ENCODE measurements at places on chromosomes 6 and 20.

DNA sequence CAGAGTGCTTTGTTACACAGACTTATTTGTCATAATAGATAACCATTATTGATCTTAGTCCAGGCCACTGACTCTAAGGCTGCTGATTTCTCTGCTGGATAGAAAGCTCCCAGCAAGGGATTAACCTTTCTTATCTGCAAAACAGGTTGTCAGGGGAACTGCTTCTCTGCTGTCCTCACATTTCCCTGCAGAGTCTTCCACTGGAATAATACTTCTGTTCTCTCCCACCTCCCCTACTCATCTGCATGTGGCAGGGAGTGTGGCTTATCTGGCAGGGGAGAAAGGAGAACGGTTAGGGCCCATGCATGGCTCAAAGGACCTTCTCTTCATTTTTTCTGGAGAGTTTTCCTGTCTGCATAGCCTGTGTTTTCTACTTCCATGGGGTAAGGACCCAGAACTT lies 86.2 kb downstream of the LAMP5 start:
- no peak for DNase-seq

- DNase-seq: no peak
Observed at GRCh38 chr6:4186385-4186784, 51.0 kb upstream of the ECI2 start.

DNA sequence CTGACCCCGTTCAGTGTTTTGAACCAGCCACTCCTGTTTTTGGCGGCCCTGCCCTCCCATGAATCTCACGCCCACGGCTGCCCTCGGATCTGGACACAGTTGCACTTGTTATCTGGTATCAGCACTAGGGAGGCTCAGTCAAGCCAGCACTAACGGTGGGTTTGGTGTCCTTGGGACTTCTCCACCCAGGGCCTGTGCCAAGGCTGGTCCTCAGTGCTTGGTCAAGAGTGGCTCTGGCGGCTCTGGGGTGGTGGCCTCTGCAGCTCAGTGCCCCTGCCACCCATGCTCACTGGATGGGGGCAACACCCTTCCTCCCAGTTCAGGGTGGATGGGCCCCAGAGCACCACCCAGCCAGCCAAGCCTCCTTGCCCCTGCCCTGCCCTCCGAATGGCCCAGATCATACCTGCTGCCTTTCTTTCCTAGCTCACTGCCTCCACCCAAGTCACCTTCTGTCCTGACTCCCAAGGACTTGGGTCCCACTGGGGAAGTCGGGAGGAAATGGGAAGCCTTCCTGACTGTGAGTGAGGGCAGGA lies 54.7 kb downstream of the SSR1 start:
- DNase-seq: no peak

DNA sequence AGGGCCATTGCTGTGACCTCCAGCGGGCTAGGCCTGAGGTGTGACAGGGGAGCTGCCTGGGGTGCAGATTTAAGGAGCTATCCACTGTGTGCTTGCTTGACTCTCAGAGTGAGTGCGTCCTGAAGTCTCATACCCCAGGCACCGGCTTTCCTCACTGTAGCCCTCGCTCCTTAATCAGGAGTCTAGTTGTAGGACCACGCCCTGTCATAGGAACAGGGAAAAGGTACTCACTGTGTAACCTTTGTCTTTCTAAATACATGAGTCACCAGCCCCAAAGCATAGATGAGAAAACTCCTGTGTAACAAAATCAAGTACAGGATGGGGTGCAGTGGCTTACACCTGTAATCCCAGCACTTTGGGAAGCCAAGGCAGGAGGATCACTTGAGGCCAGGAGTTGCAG lies 141.7 kb downstream of the TMEM242 start:
- DNase-seq: no peak

- DNase-seq: no peak
Observed at GRCh38 chr20:35002426-35003210, 47.0 kb downstream of the MYH7B start.

DNA sequence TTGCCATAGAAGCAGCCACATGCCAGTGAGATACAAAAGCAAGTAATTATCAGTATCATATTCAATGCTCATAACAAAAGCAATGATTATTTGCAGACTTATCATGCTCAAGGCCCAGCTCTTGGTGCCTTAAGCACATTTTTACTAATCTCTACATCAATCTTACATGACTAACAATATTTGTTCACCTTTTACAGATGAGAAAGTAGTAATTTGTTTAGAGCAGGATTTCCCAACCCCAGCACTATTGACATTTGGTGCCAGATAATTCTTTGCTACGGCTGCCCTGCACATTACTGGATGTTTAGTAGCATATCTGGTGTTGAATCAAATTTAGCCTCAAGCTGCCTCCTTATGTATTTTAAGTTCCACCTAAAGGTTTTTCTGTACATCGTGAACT lies 19.0 kb upstream of the DOK5 start:
- no peak for DNase-seq

- DNase-seq: no peak
Observed at GRCh38 chr20:31580706-31581105, 24.4 kb upstream of the ID1 start.

- no peak for DNase-seq
Observed at GRCh38 chr6:72589096-72589495, 32.8 kb upstream of the KCNQ5 start.

GRCh38 chr20:43821795-43822194 lies 92.9 kb upstream of the TOX2 start:
- DNase-seq: no peak

DNA sequence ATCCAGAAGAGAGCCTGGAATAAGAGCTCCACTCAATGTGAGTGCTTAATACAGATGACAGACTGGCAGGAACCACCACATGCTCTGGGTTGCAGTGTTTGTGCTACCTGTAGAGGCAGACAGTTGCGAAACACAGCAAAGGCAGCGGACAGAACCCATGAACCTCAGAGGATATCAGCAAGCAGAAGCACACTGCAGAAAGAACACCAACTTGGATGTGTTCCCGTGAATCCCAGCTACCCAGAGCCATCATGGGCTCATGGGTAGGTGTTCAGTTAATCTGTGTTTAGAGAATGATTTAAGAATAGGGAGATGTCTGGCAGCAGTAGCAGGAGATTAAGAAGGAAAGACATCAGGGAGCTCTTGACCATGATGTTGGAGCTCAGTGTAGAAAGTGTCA lies 133.3 kb upstream of the FOXQ1 start:
- DNase-seq: no peak

DNA sequence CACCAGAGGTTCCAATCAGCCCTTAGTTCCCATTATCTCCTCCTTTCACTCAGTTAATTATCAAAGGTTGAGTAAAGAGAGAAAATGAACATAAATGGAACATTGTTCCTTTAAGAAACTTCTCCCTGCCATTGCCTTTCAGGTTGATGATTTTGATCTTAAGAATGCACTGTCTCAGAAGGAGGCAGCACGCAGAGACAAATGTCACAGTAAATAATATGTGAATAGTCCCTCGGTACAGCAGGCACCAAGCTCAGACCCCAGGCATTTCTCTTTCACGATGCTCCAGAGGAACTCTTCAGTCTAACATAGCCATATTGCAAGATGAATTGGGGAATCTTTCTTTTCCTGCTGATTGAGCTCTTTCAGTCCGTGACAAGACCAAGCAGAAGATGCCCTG lies 435.3 kb upstream of the SPTLC3 start:
- DNase-seq: no peak

DNA sequence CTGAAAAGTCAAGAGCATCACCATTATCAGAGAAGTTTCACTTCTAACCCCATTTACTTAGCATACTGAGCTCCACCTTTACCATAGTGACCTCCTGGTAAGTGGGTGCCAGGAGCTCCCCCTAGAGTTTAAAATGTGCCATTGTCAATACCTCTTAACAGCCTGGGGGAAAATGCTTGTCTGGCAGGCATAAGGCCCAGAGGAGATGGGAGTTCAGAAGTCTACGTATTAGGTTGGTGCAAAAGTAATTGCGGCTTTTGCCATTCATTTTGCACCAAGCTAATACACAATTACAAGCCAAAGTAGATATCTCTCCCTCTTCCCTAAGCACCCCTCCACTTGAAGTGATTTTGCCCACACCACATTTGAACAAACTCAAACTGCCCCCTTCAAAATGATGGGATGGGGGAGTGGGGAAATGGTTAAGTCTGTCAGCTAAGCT lies 919.0 kb downstream of the KIF16B start:
- DNase-seq: no peak

Measured in stimulated activated CD8-positive, alpha-beta memory T cell treated with anti-CD3 and anti-CD28 coated beads, Interleukin-4, amount 100 ng/mL, for 24 hours (primary cell).